ENCODE measurements at places on chromosomes 7 and 10.

GRCh38 chr7:44307301-44307900 lies 18.0 kb downstream of the CAMK2B start:
- peak; percentile 26 for DNase-seq

DNA sequence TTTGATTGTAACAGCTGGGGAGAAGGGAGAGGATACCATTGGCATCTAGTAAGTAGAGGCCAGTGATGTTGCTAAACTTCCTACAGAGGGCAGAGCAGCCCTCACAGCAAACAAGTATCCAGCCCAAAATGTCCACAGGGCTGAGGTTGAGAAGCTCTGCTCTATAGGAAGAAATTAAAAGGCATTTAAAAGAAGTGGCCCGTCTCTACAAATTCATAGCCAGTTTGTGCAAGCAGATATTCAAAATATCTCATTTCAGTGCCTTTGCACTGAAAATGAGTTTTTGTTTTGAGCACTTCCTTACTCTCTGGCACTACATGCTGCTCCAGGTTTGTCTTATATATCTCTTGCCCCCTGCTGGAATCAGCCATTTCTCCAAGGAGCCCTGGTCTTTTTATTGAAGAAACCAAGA lies 330.0 kb downstream of the BBS9 start:
- peak; percentile 63 for DNase-seq

- no peak for DNase-seq
Observed at GRCh38 chr10:110901954-110902819, 16.8 kb downstream of the BBIP1 start.

- DNase-seq: no peak
Observed at GRCh38 chr10:97543025-97543546, 29.5 kb upstream of the ANKRD2 start.

- DNase-seq: no peak
Observed at GRCh38 chr10:34124522-34125035, 690.5 kb downstream of the PARD3 start.

- no peak for DNase-seq
Observed at GRCh38 chr7:151719897-151720242, 157.0 kb downstream of the PRKAG2 start.
